Activated T-cell treated with anti-CD3 and anti-CD28 coated beads, Interleukin-2, amount 50 U/mL, for 1 hour (primary cell): ENCODE measurements at places on chromosomes 2 and 18.

GRCh38 chr2:46899053-46899452, 16.6 kb downstream of the MCFD2 start:
- DNase-seq = no peak

- DNase-seq = no peak
Observed at GRCh38 chr18:78408623-78409022, 571.0 kb upstream of the SALL3 start.

DNA sequence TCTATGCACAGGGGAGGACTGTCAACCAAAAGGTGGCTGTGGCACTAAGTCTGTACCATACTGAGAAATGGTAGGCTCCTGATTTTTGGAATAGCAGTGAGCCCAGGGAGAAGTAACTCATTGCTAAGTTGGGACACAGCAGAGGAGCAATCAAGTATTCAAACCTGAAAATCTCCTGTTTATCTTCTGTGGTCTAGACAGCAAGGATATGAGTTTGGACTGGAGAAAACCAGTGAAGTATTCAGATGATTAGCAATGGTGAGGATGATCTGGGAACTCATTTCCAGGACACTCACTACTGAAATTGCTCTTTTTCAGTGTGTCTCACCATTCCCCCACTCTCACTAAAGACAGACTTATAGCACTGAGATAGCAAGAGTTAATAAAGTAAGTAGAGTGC, 112.0 kb downstream of the GULP1 start:
- no peak for DNase-seq

DNA sequence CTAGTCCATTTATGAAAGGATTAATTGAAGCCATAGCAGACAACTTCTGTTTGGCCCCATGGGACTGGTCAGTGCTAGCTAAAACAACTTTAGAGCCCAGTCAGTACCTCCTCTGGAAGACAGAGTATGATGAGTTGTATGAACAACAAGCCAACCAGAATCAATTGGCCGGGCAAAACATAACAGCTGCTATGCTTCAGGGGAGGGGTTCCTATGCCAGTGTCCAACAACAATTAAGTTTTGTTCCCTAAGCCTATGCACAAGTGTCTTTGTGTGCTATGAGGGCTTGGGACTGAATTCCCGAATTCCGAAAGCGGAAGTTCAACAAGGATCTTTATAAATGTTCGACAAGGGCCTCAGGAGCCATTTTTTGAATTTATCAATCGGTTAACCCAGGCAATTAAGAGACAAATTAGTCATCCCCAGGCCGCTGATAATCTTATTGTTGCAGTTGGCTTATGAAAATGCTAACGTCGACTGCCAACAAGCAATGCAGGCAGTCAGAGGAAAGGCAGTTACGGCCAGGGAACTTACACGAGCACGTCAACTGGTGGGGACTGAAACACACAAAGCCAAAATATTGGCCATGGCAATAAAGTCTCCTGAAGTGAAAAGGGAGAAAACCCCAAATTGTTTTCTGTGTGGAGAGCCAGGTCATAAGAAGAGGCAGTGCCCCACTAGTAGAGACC, 57.9 kb downstream of the ZNF638 start:
- DNase-seq = no peak

DNA sequence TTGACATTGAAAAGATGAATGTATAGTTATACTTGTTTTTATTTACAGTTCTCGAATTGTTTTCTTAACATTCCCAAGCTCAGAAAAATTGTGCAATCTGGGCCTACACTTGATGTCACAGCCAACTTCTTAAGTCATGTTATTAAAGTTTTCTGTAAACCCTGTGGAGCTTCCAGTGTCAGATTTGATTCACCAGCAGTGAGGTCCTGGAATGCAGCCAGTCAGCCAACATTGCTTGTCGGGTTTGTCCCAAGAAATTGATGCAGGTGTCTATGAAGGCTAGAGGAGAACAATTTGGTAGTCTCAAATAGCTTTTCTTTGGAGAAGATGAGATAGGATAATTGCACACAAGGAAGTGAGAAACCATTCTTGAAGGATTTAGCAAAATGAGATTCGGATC, 732.2 kb downstream of the DPP10 start:
- DNase-seq = no peak

- DNase-seq = no peak
Observed at GRCh38 chr2:85673716-85674375, 5.8 kb upstream of the SFTPB start.

DNA sequence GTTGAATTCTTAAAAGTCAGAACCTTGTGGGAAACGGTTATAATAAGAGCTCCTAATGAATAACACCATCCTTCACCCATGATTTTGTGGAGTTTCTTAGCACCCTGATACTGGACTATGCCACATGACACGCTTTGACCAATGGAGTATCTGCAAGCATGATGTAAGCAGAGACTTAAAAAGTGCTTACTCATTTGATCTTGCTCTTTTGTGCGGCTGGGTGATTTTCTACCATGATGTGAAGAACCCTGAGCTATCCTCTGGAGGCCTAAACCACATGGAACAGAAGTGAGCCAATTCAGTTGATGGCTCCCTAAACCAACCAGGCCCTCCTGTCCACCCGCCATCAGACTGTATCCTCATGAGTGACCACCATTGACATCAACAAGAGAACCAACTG, 70.9 kb downstream of the TCF4 start:
- DNase-seq = no peak

GRCh38 chr2:45134014-45134413, 124.8 kb upstream of the SIX2 start:
- no peak for DNase-seq

DNA sequence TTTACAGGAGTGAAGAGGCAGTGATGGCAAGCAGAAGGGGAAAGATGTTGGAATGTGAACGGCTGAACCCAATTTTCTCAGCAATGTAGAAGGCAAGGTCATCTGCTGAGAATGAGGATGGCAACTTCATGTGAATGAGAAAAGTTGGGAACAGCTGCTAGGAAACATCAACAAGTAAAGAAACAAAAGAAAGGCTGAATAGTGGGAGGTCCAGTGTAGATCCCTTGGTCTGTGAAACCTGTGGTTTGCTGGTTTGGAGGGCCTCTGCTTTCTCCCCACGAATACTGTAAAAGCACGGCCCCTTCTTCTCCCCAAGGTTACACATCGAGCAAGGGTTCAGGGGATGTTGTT, 27.4 kb downstream of the MARCHF4 start:
- DNase-seq = no peak

DNA sequence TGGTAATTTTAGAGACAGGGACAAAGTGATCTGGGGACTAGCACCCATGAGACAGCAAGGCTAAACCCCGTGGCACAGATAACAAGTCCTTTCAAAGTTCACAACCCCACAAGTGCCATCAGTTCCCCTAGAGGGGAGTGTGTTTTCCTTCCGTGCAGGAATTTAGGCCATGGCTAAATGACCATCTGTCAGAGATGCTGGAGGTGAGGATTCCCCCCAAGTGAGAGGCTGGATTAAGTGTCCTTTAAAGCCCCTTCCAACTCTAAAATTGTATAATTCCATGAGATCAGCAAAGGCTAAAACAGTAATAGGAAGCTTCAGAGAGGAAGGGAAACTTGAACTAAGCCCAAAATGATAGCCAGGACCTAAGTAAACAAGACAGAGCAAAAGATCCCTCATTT, 8.7 kb downstream of the FEZ2 start:
- no peak for DNase-seq

GRCh38 chr2:48250943-48251342, 279.0 kb upstream of the STON1 start:
- no peak for DNase-seq

DNA sequence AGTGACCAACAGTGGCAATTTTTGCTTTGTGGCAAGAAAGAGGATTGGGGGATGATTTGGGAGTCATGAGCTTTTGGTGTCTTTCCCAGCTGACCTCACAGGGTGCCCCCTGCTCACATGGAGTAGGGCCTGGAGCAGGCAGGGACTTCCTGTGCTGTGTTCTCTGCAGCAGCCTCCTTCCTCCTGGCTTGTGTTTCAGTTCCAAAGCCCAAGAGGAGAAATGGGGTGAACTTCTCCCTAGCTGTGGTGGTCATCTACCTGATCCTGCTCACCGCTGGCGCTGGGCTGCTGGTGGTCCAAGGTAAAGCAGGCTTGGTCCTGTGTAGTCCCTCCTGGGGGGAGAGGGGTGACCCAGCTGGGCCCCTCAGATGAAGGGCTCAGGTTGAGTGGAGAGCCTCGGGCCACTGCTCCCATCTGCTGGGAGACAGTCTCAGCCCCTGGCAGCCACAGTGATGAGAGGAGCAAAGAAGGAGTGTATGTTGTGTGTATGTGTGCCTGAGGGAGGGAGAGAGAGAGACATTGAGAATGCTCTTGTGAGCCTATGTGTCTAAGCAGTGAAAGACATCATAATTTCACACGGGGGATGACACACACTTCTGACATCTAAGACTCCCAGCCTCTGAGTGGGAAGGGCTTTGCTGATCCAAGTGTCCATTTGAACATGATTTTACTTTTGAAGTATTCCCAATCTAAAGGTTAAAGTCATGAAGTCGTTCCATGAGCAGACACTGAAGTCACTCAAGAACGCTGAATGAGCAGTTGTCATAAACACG, 27.2 kb downstream of the MARCO start:
- DNase-seq = no peak

GRCh38 chr2:30208453-30208852, 22.9 kb upstream of the LBH start:
- DNase-seq = peak; percentile 48

DNA sequence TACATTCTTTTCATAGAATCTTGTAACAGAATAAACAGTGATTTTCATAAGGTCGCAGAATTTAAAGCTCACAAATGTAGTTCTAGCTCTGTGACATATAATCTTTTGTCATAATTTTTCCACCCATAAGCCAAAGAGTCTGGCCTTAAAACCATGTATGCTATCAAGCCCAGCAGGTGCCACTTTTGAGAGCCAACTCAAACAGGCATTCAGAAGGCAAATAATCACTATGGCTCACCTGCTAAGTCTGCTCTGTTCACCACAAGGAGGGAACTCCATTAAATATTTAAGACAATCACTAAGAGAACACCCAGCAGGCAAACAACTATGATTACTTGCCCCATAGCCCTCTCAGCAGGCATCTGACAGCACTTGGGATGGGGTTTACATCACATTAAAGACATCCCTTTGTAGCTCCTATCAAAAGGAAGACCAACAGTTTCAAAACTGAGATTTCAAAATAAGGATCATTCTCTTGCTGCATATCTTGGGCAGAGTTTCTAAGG, 241.6 kb downstream of the PDE11A start:
- no peak for DNase-seq

DNA sequence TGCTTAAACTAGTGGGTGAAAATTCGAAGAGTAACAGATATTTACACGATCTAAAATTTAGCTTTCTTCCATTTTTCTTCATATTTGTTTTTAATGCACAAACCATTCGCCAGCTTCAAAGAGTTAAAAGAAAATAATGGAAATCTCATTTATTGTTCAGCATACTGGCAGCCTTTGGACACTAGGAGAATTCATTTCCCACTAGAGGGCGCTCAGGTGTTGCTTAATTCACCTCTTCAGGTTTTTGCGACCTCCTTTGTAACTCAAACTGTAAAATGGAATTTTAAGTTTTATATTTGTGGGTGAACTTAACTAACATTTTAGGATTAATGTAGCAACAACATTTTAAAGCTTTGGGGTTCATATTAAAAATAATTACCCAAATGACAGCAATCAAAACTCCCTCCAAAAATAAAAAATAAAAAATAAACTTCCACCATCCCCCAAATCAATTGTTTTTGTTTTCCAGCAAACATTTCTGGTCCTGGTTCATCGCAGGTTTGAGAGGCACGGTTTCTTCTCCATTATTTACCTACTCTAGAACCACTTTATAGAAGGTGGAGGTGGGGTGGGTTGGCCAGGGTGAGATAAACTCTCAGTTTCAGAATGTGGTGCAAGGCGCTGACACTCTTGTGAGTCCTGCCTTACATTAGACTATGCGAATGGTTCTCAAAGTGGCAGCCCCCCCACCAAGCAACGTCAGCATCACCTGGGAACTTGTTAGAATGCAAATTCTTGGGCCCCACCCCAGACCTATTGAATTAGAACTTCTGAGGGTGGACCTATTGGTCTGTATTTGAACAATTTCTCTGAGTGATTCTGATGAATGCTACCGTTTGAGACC, 24.7 kb upstream of the PNPT1 start:
- no peak for DNase-seq

DNA sequence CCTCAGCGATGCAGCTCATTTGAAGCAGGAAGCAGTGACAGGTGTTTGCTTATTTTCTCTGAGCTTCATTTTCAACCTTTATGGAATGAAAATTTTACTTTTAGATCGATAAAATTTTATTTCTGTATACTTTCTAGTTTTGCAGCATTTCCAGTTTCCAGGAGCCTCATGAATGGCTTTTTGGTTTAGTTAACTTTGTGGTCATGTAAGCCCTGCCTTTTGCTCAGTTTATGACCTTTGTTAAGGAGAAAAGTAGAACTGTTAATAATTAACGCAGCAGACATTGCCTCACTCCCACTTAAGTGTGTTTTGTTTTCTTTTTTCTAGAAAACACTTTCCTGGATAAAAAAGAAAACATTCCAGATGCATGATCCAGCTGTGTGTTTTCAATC, 4.4 kb upstream of the FARP2 start:
- DNase-seq = no peak

GRCh38 chr2:43038034-43038695, 188.2 kb downstream of the ZFP36L2 start:
- DNase-seq = no peak

GRCh38 chr2:111117598-111118480, 2.9 kb upstream of the BCL2L11 start:
- DNase-seq = peak; percentile 47

DNA sequence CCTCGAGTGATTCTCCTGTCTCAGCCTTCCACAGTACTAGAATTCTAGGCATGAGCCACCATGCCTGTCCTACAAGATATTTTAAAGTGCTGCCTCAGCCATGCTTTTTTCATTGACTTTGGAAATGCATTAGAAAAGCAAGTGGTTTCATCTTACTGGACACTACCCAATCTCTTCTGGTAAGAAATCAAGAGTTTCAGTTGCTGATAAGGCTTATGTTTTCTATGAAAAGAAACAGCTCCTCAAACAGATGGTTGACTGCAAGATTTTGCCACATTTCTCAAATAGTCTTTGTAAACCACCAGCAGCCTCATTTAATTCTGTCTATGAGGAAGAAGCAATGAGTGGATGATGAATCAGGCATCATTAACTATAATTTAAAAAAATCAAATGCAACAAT, 264.5 kb upstream of the LRP1B start:
- DNase-seq = no peak

GRCh38 chr2:178946494-178946893, 103.4 kb downstream of the CCDC141 start:
- no peak for DNase-seq

GRCh38 chr2:138712212-138712979, 67.8 kb downstream of the NXPH2 start:
- no peak for DNase-seq

GRCh38 chr2:240884745-240885144, 11.2 kb downstream of the MAB21L4 start:
- no peak for DNase-seq

GRCh38 chr2:54258166-54258565, 2.1 kb upstream of the TSPYL6 start:
- no peak for DNase-seq

GRCh38 chr2:205937211-205937610, 148.8 kb downstream of the INO80D start:
- no peak for DNase-seq
